Naive B cell (primary cell): ENCODE measurements at places on chromosomes 5 and 9. TPM values are rescaled to one million over a fixed set of nuclear protein-coding genes. Genes with fewer than 3 reads are reported as not detected.

- DNase-seq, result no peak
Observed at GRCh38 chr9:98006127-98006796, 23.1 kb downstream of the ANP32B start.

The RLN2 gene
- polyA plus RNA-seq, result not detected

DNA sequence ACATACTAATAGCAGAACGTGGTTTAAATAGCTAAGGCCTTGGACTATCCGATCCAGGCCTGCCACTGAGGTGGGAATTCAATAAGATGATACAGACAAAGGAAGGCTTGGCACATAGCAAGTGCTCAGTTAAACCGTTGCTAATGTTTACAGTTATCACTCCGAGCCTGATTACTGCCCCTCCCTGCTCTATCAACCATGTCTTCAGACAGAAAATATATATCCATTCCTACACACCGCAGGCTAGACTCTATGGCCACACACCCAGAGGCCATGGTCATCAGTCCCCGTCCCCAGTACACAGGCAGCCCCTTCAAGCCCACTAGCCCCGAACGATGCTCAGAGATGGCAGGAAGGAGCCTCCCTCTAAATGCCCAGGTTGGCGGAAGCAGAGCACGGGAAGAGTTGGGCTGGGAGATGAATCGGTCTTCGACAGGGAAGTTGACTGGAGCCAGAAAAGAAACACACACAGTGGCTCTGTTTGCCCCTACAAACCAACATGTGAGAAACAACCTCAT lies 49.7 kb upstream of the STXBP1 start:
- DNase-seq, result no peak

GRCh38 chr9:135693265-135693664 lies 6.0 kb downstream of the SOHLH1 start:
- no peak for DNase-seq

GRCh38 chr9:109254317-109254716 lies 66.5 kb downstream of the EPB41L4B start:
- no peak for DNase-seq

The PCDHGA9 gene
- not detected for polyA plus RNA-seq

GRCh38 chr5:1385395-1386273 lies 40.7 kb upstream of the CLPTM1L start:
- peak; percentile 83 for DNase-seq

DNA sequence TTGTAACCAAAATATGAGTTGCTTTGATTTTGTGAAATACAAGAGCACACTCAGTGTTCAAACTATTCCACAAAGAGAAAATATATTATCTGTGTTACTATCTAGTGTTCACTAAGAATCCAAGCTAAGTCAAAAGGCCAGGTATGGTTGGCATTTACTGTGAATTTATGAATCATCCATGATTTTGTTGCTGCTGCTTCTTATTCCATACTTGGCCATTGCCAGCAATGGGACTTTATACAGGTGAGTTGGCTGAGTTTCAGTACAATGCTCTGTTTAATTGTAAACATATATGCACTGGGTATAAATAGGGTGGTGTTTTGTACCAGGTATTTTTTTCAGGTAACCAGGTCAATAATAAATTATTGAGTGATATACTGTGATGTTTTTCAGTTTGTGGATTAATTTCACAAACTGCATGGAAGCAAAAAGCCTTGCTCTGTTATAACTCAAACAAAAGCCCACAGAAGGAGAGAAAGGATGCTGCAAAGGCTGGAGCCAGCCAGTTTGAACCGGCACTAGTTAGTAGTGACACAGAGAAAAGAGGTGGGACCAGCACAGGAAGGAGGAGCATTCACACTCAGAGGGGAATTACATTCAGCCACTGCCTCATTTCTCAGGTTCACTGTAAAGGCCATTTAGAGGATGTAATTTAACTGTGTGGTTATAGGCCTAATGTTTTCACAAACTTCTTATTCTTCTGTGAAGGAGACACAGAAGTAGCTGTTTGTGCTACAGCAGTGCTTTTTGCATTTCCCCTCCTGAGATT lies 381.8 kb downstream of the ADGRV1 start:
- DNase-seq, result no peak

The CD72 gene
- polyA plus RNA-seq, result 304 TPM

DNA sequence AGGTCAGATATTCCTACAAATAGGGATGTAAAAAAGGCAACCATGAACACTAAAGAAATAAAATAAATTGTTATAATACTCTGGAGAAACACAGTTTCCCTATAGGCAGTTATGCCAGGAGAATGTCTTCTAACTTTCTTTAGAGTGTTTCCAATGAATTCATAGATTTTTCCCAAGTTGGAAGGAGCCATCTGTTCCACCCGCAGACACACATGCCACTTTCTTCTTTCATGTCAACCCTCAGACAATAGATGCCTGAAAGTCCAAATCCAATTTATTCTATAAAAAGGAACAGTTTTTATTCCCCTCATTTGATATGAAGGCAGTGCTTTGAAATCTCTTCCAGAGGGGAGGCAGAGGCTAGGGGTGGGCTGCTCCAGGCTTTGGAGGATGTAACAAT lies 418.1 kb downstream of the ACTL7B start:
- DNase-seq, result no peak

DNA sequence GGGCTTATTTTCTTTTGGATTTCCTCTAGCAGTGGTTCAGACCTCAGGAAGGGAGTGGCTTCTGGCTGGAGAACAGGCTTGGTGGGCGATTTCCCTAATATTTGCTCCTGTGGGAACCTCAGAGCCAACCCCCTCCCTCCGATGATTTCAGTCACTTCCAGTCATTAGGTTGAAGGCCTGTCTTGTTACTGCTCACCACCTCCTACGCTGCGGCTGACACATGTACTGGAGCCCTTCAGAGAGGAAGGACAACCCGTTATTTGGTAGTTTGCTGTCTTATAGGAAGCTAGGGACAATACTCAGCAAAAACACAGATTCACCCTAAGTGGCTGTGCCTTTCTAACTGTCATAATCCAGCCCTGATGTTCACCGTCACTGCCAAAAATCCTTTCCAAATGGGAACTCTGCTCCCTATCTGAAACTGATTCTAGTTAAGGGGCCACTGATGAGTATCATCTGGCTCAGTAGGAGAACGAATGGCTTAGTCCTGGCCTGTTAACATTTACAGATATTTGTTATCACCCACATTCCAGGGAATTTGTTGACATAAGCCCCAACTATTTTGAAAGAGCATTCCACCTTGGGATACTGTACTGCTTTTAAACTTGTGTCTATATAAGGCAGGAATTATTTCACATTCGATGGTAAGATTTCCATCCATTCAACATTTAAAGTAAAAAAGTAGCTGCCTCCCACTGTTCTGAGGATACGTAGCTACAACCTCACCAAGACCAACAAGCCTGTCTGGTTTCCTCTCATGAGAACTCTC lies 29.3 kb upstream of the ANKH start:
- DNase-seq, result no peak

GRCh38 chr5:543351-543750 lies 19.1 kb upstream of the SLC9A3 start:
- DNase-seq, result no peak

DNA sequence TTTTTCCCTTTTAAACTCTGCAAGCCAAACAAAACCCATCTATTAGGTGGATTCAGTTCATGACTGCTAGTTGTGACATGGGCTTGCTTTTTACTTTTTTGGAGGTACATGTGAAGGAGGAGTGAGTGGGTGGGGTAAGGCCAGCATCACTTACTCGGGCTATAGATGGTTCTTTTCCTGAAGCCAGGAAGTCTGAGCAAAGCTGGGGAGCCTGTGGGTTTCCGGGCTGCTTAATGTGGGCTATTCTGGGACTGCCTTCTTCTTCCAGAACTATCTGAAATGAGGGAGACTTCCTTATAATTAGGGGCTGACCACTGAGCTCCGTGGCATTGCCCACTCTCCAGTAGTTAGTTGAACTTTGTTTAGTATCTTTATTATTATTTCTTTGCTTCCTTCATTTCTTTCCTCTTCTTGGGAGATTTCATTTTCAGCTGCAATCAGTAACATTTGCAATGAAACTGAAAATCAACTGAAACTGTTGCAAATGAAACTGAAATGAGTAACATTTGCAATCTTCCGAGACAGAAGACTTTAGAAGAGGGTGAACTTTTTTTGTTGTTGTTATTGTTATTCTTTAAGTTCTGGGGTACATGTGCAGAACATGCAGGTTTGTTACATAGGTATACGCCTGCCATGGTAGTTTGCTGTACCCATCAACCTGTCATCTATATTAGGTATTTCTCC lies 204.9 kb downstream of the LRRC70 start:
- DNase-seq, result no peak

DNA sequence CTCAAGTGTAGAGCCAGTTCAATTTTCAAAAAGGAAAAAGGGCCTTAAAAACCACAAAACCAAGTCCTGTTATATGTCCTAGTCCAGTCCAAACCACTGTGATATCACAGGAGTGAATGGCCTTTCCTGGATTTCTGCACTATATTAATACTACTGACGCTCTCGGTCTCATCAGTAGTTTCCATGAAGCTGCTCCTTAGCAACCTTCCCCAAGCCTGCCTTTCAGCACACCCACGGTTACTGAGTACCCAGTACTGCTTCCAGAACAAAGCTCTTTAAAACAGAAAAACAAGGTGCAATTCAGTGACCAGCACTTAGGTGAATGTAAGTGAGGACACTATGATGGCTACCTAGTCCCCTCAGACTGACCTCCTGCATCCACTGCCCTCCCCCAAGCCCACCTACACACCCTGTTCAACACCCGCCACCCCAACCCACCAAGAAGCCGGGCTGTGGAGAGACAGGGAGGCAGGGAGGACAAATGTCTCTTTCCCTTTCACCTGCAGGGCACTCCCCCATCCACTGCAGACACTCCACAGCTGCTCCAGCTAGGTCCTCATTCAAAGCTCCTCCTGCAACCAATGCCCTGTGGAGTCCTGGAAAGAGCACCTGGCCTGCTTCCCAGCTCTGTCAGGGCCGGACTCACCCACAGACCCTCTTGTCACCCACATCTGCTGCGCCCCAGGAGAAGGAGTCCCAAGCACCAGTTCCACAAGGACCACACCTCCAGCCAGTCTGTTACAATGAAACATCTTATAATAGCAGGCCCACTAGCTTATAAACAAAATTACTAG lies 25.9 kb downstream of the PSMB7 start:
- DNase-seq, result no peak
